ENCODE measurements at places on chromosomes 13 and 19.

DNA sequence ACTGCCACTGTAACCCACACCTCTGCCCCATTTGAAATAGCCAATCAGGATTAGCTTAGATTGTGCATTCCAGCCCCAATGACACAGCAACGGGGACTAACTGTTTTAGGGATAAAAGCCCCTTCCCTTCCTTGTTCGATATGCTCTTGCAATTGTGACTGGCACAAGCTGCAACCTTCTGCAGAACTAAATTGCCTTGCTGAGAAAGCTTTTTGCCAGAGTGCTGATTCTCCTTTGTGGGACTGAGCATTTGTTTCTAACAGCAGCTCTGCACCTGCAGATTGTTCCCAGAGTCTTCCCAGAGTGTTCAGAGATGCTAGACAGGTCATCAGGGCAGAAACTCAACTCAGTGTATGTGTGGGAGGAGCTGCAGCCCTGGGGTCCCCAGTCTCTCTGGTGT is 115.8 kb downstream of the ZNF675 start:
- no peak for DNase-seq

GRCh38 chr19:2575734-2576481 is 100.0 kb downstream of the GADD45B start:
- no peak for DNase-seq

- no peak for DNase-seq
Observed at GRCh38 chr13:91058066-91058465, 289.4 kb upstream of the MIR17HG start.

GRCh38 chr13:45718992-45719391 is 16.9 kb downstream of the CBY2 start:
- DNase-seq: no peak

- peak; percentile 17 for DNase-seq
Observed at GRCh38 chr19:54517483-54517882, 14.9 kb downstream of the LAIR2 start.
